SJSA1 (cell line): ENCODE measurements at places on chromosomes 16 and 17.

DNA sequence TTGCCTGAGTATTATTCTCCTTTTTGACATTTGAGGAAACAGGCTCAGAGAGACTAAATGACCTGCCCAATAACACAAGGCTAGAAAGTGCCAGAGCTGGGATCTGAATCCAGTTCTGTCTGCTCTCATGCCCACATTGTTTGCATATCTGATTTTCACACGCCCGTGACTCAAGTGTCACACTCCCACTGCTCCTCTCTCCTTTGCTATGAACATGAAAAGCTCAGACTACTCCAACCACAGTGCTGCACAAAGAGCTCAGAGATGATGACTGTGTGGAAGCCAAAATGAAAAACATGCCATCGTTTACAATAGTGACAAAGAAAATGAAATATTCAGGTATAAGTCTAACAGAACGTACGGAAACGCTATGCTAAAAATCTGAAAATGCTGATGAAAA is 107.9 kb downstream of the SMG6 start:
- no peak for DNase-seq

GRCh38 chr16:53546988-53547391 is 44.0 kb upstream of the AKTIP start:
- no peak for DNase-seq

- peak; percentile 27 for DNase-seq
These were observed 3.9 kb downstream of the SLC5A11 start for GRCh38 chr16:24849641-24850040.

DNA sequence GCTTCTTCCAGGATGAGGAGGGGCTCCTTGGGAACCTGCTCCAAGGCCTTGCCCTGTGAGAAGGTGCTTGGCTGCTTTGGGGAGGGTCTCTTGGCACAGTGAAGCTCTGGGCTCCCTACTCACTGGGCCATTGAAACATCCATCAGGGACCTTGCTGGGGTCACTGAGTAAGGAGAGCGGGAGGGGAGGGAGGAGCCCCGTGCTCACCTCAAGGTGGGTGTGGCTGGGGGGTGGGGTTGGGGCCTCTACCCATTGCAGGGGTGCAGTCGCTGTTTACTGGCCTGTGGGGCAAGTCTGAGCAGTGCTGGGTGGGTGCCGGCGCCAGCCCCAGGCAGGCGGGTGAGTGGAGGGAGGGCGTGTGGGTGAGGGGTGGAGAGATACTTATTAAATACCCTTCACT is 9.9 kb downstream of the TNS4 start:
- no peak for DNase-seq

- peak; percentile 98 for DNase-seq
These were observed at the start of gene YPEL2 for GRCh38 chr17:59331129-59331928. Gene YPEL2 (plus strand): TSS chr17:59331655. CDS start chr17:59353410, 21,755 bp downstream.
